ENCODE measurements at places on chromosomes 2 and 18.

DNA sequence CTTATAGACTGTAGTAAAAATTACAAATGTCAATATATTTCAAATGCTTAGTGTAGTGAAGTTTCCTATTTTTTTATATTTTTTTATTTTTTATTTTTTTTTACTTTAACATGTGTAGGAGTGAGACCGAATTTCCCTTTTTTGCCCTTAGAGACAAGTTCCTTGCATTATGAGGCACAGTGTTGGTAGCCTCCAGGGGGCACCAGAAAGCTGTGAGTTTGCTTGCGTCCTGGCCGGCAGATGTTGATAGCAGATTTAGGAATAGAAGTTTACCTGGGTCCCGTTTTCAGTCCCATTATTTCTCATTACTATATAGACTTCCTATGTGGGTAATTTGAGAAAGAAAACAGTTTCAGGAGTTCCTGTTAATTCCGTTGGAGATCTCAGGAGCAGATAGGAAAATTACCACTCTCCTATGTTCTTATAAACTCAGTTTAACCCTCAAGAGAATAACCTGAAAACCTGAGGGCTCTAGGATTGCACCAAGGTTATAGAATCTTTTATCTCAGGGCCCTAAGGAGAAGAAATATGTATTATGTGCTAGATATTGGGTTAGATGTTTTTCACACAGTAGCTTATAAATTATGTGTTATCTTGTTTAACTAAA is 157.5 kb upstream of the SESTD1 start:
- peak; percentile 86 for DNase-seq

DNA sequence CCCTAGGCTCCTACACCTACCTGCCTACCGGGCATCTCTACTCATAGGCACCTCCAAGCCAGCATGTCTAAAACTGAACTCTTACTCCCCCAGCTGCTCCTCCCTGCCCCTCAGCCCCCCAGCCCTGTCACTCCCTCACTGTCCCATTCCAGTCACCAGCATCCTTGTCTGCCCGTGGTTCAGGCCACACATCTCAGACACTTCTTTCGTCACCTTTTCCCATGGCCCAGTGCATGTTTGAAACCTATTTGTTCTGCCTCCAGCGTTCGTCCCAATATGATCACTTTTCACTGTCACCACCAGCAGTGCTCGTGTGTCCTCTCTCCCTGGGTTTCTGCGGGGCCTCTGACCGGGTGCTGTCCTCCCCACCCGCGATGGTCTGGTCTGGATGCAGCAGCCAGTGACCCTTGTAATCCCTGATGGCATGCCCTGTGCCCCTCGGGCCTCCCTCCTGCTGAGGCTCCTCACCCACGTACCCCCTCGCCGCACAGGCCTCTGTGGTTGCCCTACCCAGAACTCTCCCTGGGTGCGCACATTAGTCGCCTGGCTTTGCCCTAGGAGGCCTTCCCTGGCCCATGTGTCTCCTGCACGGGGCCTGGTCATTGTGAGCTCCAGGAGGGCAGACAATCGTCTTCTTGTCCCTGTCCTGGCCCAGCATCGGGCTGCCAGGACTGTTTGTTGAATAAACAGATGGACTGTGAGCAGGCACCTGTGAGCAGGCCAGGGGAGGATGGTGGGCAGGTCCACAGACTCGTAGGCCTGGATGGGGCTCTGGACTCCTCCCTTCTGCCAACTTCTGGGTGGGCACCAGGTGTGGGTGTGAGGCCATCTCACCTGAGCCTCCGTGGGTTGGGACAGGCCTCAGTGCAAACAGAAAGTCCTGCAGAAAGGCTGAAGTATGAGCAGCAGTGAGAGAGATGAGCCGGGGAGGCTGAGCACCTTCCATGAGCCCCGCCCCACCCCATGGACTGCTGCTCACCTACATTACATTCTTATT is 15.5 kb downstream of the LDLRAD4 start:
- no peak for DNase-seq

DNA sequence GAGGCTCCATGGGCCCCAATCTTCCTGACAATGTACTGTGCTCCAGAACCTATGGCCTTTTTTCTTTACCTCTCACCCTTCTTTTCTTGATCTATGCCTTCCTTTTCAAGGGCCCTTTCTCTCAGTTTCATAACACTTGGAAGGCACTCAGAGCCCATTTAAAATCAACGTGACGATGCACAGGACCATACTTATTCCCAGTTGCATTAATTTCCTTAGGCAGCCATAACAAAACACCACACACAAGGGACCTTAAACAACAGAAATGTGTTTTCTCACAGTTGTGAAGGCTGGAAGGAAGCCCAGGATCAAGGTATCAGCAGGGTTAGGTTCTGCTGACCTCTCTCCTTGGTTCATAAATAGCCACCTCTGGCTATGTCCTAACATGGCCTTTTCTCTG is 414.0 kb upstream of the TNP1 start:
- no peak for DNase-seq

DNA sequence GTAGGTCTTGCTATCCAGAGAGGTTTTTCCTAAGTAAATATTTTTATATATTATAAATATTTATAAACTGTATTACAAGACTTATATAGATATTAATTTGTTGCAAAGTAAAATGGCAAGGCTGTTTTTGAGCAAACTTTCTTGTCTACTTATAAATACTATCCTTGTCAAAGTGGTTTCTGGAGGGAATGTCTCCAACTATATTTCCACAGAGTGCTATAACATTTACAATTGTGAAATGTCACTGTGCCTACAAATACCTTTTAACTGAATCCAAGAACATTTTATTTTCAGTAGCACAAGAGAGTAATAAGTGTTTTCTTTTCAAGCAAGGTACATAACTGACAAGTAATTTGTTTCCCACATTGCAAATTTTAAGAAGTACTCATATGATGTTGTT is 256.8 kb downstream of the ZNF385B start:
- DNase-seq = no peak

GRCh38 chr2:157420771-157421323 is 23.0 kb downstream of the CYTIP start:
- DNase-seq = peak; percentile 82

DNA sequence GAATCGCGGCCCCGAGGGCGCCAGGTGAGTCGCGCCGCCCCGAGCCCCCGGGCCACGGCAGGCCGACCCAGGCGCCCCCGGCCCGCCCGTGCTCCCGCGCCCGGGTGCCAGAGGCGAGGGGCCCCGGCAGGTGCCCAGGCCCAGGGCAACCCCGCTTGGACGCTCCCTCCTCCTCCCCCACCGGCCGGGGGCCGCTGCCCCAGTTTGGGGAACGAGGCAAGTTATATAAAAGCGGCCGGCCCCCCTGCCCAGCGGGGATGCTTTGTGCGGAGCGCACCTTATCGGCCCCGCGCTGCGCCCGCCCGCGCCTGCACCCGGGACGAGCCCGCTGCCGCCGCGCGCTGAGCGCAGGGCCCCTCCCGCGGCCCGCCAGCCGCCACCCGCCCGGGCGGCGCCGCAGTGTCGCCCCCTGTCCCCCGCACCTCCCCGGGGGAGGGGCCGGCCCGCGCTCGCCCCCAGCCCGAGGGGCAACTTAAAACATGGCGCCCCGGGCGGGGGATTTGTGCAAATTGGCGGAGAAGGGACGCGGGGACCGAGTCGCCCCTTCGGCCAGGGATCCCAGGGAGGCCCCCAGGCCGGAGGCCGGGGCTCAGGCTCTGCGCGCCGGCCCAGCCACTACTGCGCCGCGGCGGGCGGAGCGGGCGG is 639 bp downstream of the EPB41L3 start:
- DNase-seq = peak; percentile 69

GRCh38 chr2:65320946-65321345 is 93.3 kb downstream of the ACTR2 start:
- no peak for DNase-seq

DNA sequence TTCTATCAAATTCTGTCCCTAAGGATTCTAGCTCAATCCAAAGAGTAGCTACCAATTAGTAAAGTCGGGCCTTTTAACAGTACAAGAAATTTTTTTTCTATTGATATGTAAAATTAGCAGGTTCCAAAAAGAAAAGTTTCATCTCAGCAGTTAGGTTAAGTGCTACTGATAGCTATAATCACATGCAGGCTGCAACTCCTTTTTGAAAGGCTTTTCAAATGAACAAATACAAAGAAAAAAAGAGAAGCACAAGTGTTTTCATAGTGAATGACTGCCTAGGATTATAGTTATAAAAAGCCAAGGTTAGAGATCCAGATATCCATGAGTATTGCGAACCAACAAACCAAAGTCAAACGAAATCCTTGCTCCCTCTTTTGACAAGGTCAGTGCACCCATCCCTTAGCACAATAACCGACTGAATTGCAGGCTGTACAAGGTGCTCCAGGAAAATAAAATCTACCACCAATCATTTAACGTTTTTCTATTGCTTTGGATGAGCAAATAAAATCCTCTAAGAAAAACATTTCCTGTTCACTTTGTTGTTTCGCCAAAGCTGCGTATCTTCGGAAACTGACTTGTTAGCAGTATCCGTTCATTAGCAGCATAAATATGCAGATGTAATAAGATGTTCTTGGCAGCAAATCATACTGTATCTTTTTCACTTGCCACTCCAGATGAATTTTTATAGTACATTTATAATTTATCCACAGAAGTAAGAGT is 100.2 kb downstream of the SRBD1 start:
- no peak for DNase-seq

- no peak for DNase-seq
These were observed 892.1 kb upstream of the ACVR2A start for GRCh38 chr2:146952696-146953095.

DNA sequence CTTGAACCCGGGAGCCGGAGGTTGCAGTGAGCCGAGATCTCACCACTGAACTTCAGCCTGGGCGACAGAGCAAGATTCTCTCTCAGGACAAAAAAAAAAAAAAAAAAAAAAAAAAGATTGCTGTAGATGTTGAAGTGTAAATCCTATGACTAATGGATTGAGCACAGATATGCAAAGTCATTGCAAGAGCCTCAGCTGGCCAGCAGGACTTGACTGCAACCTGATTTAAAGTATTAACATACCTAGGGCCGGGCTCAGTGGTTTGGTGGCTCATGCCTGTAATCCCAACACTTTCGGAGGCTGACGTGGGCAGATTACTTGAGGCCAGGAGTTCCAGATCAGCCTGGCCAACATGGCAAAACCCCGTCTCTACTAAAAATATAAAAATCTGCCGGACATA is 103.4 kb upstream of the MSH2 start:
- no peak for DNase-seq

DNA sequence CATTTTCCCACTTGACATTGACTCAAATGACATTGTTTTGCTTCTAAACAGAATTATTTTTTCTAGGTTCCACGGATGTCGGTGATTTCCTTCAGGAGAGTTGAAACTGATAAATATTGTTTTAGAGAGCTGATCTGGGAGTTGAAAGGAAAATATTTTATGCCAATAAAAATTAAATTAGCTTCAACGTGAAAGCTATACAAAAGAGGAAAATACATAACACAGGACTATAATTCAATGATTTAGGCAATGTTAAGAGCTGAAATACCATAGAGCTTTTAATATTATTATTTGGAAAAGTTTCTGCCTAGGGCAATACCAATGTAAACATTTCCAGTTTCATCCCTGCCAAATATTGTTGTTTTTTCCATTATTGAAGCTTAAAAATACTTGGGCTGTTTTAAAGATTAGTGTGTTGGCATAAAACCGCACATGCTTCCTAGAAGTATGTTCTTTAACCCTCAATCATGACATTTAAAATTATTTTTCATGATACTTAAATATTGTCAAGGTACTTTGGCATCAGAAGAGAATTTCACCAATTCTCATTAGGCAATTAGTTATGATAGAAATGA is 18.6 kb upstream of the PDE1A start:
- DNase-seq = no peak

GRCh38 chr2:185787227-185788145 is 48.9 kb downstream of the FSIP2 start:
- no peak for DNase-seq

DNA sequence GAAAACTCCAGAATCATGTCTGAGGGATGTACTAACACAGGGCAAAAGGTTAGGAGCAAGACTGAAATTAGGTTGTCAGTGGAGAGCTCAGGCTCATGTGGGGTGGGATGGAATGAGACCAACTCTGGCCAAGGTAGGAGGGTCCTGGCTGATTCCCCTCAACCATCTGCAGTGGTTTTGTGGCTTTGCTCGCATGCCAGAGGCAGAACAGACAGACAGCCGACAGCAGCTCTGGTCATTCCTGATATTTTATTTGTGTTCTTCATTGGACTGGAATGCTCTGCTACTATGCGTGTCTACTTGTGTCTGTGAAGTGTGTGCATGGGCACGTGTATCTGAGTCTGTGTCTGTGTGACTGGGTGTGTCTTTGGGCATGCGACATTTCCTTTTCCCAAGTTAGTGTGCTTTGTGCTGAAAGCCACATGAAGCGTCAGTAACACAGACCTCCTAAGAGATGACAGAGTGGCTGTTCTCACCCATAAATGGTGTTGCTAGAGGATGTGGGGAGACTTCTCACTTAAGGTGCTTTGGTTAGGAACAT is 239.5 kb downstream of the CNTNAP5 start:
- no peak for DNase-seq

GRCh38 chr2:157327200-157327599 is 1.6 kb upstream of the ERMN start:
- DNase-seq = no peak

- no peak for DNase-seq
These were observed 1091.7 kb downstream of the TDRD15 start for GRCh38 chr2:22215517-22215916.

GRCh38 chr2:235936493-235936892 is 231.7 kb downstream of the GBX2 start:
- DNase-seq = peak; percentile 3

GRCh38 chr18:80075940-80076339 is 33.1 kb upstream of the ADNP2 start:
- no peak for DNase-seq

DNA sequence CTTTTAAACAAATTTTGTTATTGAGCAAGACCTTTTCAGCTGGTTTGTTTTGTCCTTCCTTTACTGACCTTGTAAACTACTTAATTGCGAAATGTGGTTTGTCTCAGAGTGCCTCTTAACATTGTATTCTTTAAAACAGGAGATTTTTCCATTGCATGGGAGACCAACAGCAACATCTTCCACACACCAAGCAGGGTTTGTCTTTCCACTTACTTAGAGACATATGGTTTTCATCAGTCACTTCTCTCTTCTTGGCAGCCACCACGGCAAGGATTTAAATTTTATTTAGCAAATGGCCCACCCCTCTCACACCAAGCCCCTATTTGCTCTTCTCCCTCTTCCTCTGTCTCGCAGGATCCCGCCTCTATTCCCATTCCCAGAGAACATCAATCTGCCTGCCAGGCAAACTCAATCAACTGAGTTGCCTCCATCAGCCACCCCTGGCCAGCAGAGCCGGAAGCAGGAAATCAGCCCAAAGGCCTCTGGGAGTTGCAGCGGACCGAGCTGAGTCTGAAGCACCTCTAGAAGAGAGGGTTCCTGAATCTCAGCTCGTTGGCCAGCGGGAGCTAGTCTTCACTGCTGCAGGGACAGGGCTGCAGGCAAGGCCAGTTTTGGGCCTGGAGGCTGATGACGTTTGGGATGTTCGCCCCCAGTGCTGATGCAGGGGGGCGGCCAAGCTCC is 11.3 kb upstream of the CIB4 start:
- DNase-seq = no peak

GRCh38 chr2:190636361-190636760 is 12.5 kb upstream of the NAB1 start:
- DNase-seq = peak; percentile 44

All from suppressor macrophage (primary cell).